Esophagus squamous epithelium (tissue), 5 donors: ENCODE measurements at places on chromosomes 6 and 20. TPM values are rescaled to one million over a fixed set of nuclear protein-coding genes. Genes with fewer than 3 reads are reported as not detected.

Gene NFKBIE
- 10.3 TPM for total RNA-seq

Gene CPNE5
- 2.5 TPM for total RNA-seq

Gene OR2J3
- total RNA-seq, result not detected

DNA sequence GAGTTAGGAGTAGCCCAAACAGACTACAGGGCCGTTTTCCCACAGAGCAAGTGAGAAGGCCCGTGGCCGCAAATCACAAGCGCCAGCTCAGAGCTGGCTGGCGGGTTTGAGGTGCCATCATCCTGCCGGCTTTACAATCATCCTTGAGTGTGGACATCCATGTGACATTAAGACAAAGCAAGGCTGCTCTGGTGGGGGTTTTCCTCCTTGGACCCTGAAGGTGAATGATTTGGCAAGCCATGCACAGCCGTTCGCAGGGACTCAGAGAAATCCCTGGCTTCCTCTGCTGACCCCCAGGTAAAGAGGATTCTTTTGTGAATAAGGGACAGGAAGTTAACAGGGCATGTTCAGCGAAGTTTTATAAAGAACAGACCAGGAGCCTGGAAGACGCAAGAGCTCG, 137.2 kb downstream of the AGPAT4 start:
- DNase-seq, result no peak

DNA sequence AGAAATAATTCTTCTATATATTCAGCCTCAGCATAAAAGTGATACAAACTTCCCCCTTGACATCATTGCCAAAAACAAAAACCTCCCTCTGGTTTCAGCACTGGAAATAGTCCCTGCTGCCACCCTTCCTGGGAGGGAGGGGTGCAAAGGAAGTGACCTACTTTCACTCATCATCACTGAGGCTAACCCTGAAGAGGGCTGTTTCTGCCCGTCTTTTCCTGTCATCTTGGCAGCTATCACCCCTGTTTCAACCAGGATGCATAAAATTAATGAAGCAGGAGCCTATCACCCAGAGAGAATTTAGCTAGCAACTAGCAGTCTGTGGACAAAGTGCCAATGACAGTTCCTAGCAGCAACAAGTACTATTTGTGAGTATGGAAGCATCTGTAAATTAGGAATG, 397.8 kb downstream of the LAMA2 start:
- DNase-seq, result no peak

GRCh38 chr20:62818592-62819493, 2.0 kb downstream of the COL9A3 start:
- DNase-seq, result no peak

DNA sequence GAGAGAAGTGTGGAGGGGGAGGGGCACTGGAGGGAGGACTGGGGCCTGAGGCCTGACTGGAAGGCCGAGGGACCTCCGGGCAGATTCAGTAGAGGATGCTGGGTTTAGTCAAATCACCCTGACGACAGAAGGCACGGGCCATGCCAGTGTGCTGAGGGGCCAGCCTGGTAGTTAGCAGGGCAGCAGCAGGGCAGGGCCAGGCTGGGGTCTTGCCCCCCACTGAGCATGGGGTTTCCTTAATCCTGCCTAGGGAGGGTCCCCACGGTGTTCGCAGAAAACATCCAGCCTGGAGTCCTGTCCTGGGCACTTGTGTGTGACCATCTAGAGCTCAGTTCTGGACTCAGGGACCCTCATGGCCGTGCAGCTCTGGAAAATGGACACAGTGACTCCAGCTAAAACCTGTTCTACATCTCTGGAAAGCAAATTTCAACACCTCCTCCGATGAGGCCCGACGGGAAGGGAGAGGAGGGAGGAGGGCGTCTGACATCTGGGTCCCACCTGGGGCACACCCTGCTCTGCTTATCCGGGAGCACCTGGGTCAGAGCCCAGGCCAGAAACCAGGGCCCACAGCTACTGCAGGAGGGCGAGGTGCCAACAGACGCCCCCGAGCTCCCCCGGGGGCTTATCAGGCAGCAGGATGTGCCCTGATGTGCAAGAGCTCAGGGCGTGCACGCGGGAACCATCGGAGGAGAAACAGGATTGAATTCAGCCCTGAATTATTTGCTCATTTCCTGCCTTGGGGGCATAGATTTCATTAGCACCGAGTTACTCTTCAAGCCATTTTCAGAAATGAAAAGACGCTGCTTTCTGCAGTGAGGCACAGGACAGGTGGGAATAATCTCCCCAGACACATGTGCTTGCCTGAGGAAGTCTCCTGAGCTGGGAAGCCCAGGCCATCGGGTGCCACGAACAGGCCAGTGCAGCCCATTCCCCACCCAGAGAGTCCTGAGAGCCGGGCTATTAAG, 78.0 kb upstream of the MPC1 start:
- no peak for DNase-seq

- DNase-seq, result no peak
Observed at GRCh38 chr6:82094166-82094806, 153.3 kb downstream of the IBTK start.
